ENCODE measurements at places on chromosomes 2 and 18.
A peak's percentile ranks its signal among the peaks of the same experiment; 100 is the strongest.

DNA sequence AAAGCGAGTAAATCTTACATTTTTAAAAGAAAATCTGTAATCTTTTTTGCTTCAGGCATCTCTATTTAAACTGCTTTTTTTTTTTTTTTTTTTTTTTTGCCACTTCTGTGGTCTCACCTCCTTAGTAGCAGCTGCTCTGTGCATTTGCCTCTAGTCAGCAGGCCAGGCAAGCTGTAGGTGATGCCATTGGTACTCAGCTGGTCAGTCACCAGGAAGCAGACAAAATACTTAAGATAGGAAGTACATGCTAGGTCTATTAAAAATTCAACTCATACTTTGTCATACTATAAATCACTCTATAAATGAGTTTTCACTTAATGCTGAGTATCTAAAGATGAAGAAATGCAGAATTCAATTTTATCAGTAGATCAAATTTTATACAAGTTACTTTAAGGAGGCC is 83.7 kb downstream of the KYNU start:
- DNase-seq: no peak

- DNase-seq: no peak
These were observed 128.7 kb downstream of the MAP3K20 start for GRCh38 chr2:173204316-173204715.

- DNase-seq: no peak
These were observed 438.8 kb upstream of the CDH20 start for GRCh38 chr18:60894254-60894945.

DNA sequence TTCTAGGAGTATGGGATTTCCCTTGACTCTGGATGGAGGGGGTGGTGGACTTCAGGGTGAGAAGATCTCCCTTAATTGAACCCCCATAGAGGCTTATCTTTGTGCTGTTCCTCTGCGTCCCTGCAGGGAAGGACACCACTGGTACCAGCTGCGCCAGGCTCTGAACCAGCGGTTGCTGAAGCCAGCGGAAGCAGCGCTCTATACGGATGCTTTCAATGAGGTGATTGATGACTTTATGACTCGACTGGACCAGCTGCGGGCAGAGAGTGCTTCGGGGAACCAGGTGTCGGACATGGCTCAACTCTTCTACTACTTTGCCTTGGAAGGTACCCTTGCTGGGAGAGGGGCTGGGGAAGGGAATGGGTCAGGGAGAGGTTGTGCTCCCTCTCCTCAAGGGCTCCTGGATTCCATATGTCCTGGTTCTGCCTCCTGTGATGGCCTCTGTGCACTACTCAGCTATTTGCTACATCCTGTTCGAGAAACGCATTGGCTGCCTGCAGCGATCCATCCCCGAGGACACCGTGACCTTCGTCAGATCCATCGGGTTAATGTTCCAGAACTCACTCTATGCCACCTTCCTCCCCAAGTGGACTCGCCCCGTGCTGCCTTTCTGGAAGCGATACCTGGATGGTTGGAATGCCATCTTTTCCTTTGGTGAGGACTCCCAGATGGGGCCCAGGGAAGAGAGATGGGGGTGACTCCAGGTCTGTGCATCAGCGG is 19.3 kb downstream of the PRKAG3 start:
- DNase-seq: no peak

GRCh38 chr2:128291161-128291843 is 27.4 kb downstream of the HS6ST1 start:
- DNase-seq: no peak

DNA sequence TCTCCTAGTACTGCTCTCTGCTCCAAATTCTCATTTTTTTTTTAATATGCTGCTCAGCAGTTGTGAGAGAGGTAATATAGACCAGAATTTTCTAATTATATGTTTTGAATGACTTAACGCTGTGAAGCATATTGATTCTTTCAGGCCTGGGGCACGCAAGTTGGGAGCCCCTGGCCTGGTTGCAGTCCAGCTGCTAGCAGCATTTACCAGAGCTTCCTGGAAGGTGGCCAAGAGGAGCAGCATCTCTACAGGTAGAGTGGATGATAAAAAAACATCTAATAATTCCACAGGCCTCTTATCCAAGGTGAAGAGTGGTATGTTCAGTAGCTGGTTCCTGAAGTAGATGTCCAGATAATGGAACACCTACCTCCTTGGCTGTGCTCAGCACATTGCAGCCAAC is 7.3 kb upstream of the UGP2 start:
- no peak for DNase-seq

- no peak for DNase-seq
These were observed 163.8 kb downstream of the WDPCP start for GRCh38 chr2:63424329-63425078.

- DNase-seq: no peak
These were observed 36.6 kb upstream of the METAP1D start for GRCh38 chr2:171963198-171963597.

DNA sequence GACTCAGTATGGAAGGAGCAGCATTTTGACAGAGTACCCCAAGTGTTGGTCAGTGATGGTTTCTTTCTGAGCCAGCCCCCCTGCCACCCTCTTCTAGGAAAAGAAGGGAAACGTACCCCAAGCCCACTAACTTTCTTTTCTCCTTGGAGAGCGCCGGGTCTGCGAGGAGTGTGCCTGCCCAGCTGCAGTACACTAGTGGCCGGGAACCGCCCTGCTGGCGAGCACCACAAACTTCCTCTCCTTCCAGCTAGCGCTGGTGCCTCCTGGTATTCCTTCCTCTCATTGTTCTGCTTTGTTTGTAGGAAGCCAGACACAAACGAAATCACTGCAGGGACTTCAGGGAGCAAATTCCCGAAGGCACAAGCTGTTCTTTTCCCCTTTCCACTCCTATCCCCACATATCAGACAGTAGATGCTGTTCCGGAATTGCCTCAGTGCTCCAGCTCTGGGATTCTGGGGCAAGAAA is 1.8 kb downstream of the CCDC85A start:
- no peak for DNase-seq

GRCh38 chr2:240919161-240919781 is 13.1 kb downstream of the CROCC2 start:
- no peak for DNase-seq

GRCh38 chr2:234976479-234977227 is 24.8 kb downstream of the SH3BP4 start:
- DNase-seq: no peak

GRCh38 chr18:62778976-62779869 is 63.9 kb downstream of the PHLPP1 start:
- peak; percentile 35 for DNase-seq

GRCh38 chr18:44859263-44859662 is 178.6 kb downstream of the SETBP1 start:
- peak; percentile 65 for DNase-seq

DNA sequence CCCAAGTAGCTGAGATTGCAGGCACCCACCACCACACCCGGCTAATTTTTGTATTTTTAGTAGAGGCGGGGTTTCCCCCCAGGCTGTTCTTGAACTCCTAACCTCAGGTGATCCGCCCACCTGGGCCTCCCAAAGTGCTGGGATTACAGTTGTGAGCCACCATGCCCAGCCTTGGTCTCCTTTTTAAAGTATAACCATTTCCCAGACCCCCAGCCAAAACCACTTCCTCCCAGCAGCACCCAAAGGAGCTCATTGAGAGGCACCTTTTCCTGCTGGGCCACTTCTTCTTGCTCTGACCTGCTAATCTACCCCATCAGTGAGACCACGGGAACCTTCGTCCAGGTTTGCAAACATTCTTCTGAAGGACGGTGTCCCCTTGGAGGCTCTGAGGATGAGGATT is 69.9 kb downstream of the INPP5D start:
- DNase-seq: no peak

DNA sequence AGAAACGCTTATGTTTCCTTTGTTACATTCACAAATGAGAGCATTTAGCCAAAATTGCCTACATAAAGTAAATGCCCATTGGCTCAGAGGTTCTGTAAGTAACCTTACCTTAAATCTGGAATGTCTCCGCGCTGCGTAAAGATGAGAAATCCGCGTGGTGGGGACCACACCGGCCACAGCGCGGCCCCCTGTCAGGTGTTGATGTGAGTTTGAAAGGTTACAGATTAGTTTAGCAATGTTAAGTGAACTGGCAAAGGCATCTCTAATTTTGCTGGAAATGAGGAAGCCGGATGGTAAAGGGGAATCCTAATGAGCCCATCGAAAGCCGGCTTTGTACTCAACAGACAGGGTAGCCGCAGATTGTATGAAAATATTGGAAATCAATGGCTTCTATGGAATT is 11.8 kb downstream of the SALL3 start:
- no peak for DNase-seq

DNA sequence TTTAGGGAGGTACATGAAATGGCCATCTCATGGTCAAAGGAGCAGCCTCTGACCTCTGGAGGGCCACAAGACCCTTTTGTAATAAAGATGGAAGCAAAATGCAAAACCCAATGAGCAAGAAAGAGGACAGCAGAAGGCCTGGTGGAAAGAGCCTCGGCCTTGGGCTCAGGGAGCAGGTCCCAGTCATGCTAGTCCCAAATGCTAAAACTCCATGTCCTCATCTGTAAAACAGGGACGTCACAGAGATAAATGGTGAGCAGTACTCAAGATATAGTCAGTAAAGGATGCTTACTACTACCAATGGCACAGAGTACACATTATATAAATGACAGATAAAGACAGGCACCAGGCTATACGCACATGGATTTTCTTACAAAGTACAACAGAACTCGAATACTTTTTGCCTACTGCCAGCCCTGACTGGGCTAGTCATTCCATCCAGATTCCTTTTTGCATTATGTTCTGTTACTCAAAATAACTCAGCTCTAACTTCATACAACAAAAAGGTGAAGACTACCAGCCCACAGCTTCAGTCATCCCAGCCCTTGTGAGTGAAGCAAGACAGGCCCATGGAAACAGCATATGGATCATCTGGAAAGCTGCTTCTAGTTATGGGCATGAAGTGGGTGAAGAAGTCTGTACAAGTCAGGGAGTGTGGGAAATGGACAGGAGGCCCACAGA is 64.9 kb upstream of the TFCP2L1 start:
- DNase-seq: no peak

GRCh38 chr2:15560140-15560987 is 770 bp downstream of the NBAS start:
- DNase-seq: no peak

GRCh38 chr2:25165992-25166875 is 2.1 kb downstream of the POMC start:
- peak; percentile 69 for DNase-seq

DNA sequence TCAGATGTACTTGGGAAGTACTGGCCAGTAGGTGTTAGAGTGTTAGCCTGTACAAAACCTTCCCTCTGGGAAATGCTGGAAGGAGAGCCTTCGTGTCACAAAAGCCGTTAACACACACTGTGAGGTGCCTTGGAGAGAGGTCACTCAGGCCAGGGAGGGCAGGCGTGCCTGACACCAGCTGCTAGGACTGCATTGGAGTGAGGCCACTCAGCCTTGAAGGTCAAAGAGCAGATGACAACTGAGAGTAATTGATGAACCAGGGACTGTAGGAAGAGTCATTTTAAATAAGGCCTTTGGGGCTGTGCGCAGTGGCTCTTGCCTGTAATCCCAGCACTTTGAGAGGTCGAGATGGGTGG is 45.4 kb downstream of the ASAP2 start:
- DNase-seq: no peak

GRCh38 chr2:145108959-145109710 is 589.2 kb upstream of the ZEB2 start:
- no peak for DNase-seq

DNA sequence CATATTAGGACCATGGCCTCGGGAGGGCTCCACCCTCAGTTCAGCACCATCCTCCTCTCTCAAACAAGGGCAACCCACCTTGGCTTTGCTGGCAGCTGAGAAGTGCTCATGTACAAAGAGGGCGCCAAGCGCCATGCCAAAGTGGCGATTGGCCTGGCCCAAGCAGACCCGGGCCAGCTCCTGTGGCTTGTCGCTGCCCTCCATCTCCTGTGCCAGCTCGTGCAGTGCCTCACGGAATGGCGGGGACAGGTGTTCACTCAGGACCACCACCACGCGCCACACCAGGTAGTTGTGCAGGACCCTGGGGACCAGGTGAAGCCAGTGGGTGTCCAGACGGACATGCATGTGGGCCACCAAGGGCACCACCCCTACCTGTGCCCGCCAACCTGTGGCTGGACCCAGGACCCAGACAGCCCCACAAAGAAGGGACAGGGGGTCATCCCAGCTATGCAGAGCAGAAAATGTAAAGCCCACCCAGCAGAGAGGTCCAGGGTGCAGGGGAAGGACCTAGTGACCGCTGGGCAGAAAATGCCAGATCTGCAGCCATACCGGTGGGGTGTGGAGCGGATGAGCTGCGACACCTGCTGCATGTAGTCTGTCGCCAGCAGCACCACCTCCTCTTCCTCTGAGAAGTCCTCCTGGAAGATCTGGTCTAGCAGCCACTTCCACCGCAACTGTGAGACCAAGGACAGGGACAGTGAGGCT is 3.6 kb downstream of the ECEL1 start:
- DNase-seq: no peak

DNA sequence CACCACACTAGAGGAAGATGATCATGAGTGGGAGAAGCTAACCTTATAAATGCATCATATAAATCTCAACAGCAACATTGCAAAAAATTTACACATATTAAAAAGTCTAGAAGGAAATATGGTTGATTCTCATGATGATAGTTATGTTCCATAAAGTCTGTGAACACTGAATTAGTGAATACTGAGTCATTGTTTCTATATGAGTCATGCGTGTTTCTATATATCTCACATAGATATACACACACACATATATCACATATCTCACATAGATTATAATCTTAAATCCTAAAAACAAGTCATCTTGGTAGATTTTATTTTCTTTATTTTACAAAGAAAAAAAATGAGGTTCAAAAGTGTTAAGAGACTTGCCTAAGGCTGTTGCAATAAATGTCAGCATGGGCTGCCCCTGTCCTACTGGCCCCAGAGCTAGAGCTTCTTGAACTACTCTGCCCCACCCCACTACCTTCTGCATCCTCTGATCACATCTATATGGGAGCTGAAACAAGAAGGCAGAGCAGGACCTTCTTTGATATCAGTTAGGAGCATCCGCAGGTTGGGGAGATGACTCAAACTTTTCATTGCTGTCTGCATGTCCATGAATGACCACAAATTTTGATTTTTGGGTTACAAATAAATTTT is 81.8 kb upstream of the ADAM23 start:
- no peak for DNase-seq

GRCh38 chr2:27323596-27324285 is 844 bp upstream of the MPV17 start:
- DNase-seq: no peak

All from DMS153 (cell line).